ENCODE measurements at places on chromosomes 7 and 10.

- no peak for DNase-seq
Observed at GRCh38 chr7:144969787-144970186, 133.9 kb upstream of the TPK1 start.

DNA sequence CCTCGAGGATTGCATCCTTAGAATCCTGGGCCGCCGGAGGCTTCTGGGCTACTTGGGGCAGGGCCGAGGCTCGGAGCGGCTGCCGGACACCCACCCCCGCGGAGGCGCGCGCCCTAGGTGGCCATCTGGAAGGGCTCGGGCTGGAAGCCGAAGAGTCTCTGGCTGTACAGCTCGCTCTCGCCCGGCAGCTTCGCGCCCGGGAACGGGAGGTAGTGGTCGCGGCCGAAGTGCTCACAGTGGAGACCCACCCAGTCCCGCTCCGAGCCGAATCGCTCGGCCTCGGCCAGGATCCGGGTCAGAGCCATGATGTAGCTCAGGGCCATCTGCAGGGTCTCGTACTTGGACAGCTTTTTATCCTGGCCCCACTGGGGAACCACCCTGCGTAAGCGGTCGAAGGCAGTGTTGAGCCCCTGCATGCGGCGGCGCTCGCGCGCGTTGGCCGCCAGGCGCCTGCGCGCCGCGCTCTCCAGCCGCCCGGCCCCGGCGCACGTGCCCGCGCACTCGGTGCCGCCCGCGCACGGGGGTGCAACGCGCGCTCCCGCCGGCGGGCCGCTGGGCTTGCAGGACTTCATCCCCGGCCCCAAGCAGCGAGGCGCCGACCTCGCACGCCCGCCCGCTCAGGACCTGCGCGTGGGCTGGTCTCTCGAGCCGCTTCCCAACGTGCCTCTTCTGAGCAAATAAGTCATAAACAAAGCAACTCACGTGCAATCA lies 652 bp downstream of the ATOH7 start:
- peak; percentile 99 for DNase-seq

- DNase-seq, result peak; percentile 25
Observed at GRCh38 chr10:12214763-12215218, 18.8 kb downstream of the CDC123 start.

- DNase-seq, result no peak
Observed at GRCh38 chr7:73364006-73364728, 36.2 kb downstream of the FKBP6 start.

DNA sequence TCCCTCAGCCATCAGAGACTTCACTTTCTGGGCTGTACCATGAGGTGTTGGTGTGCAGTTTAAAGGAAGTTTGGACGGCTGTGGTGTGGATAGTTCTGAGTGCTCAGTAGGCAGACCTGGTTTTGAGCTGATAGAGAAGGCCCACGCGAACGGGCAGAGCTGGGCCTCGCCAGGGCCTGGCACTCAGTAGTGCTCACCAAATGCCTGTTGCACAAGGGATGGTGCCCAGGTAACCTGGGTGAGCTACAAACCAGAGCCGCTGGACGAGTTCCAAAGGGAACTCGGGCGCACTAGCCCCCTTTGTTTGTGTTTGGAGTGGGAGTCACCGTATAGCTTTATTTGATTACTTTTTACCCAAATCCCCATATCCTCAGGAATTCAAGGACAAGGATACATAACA lies 95.5 kb downstream of the LHPP start:
- DNase-seq, result no peak

DNA sequence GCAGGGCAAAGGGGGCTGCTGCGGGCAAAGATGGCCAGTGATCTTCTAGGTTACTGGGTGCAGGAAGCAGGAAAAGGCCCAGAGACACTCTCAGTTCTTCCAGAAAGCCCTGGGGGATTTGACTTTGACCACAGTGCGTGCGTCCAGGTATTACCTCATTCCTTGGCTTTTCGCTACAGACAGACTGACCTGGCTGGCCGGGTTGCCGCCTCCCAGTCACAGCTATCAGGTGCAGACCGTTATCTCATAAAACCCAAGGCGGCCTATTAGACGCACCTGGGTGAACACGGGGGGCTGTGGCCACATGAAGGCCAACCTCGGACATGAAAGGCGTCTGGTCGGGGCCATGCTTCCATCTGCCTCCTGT lies 80.3 kb downstream of the FOXL3 start:
- no peak for DNase-seq

- DNase-seq, result peak; percentile 60
Observed at GRCh38 chr10:88879534-88880281, at the start of gene STAMBPL1. STAMBPL1 (plus strand) TSS chr10:88880245; CDS start chr10:88901709, 21,464 bp downstream.

All from urothelium cell line (cell line).